RKO (cell line): ENCODE measurements at places on chromosomes 6 and 20.

GRCh38 chr20:50844430-50845100 is 49.7 kb downstream of the BCAS4 start:
- no peak for DNase-seq

GRCh38 chr6:38716825-38717224 is 1.7 kb downstream of the DNAH8 start:
- no peak for DNase-seq

DNA sequence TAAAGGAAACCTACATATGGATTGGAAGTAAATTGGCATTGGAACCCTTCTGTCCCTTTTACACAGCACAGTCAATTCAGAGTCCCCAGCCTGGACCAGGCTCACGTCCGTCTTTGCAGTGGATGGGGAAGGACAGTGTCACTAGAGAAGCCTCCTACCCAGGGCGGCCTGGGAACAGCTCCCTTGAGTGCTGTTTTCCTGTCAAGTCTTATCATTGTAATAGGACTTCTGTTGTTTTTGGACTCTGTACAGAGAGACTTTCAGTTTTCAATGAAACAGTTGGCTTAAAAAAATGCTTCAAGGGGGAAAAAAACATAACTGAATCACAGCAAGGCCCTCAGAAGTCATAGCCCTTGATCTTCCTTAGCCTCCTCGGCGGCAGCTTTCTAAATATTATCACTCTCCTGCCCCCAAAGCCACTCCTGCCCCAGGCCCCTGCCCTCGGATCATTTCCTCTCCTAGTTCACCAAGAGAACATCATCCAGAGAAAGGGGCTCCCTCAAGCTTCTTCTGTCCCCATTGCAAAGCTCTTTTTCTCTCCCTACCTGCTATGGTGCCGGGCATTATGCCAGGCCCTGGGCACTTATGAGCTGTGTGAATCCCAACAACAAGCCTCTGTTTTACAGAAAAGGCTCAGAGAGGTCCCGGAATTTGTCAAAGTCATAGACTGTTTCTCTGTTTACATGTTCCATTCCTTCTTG is 37.8 kb upstream of the CNKSR3 start:
- DNase-seq: no peak

DNA sequence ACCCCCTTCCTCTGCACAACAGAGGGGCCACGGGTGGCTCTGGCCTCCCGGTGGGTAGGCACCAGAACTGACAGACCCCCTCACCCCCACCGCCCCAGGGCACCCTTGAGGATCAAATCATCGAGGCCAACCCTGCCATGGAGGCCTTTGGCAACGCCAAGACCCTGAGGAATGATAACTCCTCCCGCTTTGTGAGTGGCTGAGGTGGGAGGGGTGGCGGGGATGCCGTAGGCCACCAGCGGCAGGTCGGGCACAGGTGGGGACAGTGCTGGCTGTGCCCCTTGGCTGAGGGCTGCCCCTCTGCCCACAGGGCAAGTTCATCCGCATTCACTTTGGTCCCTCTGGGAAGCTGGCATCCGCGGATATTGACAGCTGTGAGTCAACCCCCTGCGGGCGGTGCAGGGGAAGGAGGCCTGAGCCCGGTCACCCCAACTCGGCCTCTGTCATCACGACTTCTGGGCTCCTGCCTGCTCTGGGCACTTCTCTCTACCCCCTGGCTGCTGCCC is 29.1 kb downstream of the MYH7B start:
- DNase-seq: peak; percentile 28

DNA sequence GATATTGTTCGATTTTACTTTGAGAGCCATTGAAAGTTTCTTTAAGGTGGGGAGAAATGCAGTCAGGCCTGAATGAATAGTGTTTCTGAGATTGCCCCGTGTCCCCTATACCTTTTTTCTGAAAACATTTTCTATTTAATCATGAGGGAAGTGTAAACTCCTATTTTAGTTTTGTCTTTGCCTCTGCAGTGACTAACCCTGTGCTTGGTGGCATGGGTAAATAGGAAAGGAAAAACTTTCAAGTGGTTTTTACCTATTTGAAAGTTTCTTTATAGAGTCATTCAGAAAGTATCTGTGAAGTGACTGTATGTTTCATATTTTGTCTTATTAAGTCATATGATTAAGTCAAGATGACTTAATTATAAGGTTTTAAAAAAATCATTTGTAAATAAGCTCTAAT is 14.5 kb downstream of the SNRNP48 start:
- no peak for DNase-seq

- no peak for DNase-seq
Measured at GRCh38 chr6:37517411-37517812, 17.7 kb upstream of the CCDC167 start.

DNA sequence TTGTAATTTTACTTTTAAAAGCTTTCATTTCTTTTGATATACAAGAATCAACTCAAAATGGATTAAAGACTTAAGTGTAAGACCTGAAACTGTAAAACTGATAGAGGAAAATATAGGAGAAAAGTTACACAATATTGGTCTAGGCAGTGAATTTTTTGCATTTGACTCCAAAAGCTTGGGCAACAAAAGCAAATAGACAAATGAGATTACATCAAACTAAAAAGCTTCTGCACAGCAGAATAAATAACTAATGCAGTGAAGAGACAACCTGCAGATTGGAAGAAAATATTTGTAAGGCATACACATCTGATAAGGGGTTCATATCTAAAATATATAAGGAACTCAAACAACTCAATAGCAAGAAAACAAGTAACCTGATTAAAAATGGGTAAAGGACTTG is 3.0 kb downstream of the GABRR1 start:
- DNase-seq: no peak

GRCh38 chr6:116217069-116217468 is 36.8 kb downstream of the TSPYL4 start:
- peak; percentile 76 for DNase-seq

GRCh38 chr6:49416195-49416594 is 46.9 kb downstream of the MMUT start:
- DNase-seq: no peak

DNA sequence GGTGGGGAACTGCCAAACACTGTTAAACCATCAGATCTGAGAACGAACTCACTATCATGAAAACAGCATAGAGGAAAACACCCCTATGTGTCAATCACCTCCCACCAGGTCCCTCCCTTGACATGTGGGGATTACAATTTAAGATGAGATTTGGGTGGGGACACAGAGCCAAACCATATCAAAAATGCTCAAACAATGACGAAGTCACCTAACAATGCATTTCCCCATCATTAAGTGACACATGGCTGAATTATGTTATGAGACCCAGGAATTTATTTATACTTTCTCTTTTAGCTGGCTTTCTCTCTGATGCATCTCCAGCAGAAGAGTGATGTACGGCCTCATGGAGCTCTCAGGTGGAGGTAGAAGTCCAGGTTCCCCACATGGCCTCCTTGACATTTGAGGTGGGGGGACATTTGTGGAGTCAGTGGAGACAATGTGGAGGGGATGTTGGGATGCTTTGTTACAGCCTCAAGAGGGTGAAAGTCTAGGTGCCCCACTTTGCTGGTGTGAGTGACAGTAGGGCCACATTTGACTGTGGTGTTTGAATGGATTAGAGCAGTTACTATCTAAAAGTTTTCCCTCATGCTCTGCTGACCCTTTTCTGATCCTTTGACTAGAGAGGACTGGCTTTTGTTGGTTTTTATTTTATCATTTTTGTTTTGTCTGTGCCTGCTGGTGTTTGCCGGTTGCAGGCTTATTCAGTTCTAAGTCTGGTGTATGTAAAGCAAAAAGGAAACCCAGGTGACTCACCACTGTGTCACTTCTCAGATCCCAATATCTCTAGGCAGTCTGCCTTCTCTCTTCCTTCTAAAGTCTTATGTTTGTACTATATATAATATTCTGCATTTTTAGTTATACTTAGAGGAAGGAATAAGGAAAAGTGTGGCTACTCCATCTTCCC is 18.5 kb upstream of the DCBLD1 start:
- DNase-seq: peak; percentile 69

GRCh38 chr20:16020971-16021370 is 552.3 kb downstream of the KIF16B start:
- no peak for DNase-seq

- DNase-seq: peak; percentile 33
Measured at GRCh38 chr6:6583836-6584235, 4.7 kb upstream of the LY86 start.

- DNase-seq: no peak
Measured at GRCh38 chr20:6702144-6702543, 65.3 kb upstream of the BMP2 start.

DNA sequence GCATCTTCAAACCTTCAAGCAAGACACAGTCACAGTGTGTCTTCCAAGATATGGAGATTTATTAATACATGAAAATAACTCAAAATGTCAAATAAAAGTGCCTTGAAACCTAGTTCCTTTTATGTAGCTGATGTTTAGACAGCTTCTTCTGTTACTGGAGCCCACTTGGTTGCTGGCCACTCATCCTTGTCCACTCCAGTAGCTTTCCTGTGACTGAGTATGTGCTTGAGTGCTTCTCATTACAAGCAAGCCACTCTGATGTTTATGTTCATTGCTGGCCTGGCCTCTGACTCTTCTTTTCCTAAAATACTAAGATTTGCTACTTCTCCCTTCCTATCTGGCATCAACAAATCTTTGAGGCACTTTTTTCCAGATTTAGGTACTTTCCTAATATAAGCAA is 545.2 kb upstream of the MAN1A1 start:
- DNase-seq: no peak

GRCh38 chr20:3987296-3987695 is 28.1 kb downstream of the RNF24 start:
- DNase-seq: no peak

DNA sequence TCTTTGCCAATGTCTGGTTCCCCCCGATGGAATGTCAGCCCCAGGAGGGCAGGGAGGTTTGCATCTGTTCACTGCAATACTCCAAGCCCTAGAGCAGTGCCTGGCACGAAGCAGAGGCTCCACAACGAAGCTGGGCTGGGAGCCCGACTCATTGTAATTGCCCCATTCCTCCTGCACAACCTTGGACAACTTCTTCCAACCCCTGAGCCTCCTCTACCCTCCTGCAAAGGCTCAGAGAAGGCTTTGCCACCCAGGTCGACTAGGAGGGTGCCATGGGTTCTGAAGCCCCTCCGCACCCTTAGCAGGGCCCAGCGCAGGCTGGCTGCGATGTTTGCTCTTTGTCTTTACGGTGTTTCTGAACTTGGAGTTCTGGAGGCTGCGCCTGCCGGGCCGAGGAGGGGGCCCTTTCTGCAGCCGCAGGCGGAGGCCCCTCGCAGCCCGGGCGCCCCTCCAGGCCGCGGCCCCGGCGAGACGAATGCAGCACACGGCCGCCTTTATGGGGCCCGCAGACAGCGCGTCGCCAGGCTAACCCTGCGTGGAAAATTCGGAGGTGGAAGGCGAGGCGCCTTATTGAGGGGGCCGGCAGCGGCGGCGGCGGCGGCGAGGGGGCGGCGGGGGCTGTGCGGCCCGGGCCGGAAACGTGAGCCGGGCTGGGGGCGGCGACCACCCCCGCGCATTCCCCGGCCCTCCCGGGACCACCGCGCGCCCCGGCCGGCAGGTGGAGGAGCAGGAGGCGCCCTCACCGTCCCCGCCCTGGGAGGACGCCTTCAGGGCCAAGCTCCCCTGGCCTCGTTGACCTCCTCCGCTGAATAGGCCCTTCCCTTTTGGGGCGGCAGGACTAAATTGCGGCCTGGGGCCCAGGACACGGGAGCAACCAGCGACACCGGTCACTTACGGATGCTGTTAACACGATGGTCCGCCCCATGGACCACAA is 27.0 kb downstream of the SNAI1 start:
- no peak for DNase-seq

GRCh38 chr6:89459501-89459900 is 26.5 kb downstream of the ANKRD6 start:
- DNase-seq: no peak

- DNase-seq: no peak
Measured at GRCh38 chr6:132464538-132465256, 48.2 kb downstream of the STX7 start.

- no peak for DNase-seq
Measured at GRCh38 chr20:57192311-57192710, 74.1 kb downstream of the BMP7 start.
